ENCODE measurements at places on chromosomes 1 and 21.

DNA sequence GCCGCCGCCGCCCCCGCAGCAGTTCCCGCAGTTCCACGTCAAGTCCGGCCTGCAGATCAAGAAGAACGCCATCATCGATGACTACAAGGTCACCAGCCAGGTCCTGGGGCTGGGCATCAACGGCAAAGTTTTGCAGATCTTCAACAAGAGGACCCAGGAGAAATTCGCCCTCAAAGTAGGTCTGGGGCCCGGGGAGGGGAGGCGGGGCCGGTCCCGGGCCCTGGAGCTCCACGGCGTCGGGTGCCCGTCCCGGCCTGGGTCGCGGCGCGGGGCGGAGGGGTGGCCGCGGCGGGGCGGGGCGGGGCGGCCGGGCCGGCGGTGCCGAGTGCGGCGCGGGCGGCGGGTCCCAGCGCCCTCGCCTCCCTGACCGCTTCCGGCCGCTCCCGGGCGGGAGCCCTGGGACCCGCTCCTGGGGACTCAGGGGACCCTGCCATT, 646 bp downstream of the MAPKAPK2 start:
- peak; percentile 39 for DNase-seq

DNA sequence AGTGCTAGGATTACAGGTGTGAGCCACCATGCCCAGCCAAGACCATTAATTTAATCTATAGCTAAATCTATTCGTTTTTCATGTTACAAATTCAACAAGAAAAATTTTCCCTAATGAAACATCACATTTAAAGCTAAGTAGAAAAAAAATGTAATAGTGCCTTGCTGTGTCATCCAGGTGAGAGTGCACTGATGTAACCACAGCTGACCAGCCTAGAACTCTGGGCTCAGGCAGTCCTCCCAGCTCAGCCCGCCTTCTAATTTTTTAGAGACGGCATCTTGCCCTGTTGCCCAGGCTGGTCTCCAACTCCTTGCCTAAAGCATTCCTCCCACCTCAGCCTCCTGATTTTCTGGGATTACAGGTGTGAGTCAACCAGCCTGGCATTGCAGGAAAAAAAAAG, 109.0 kb downstream of the PPIAL4G start:
- no peak for DNase-seq

- no peak for DNase-seq
Measured at GRCh38 chr1:15110128-15110866, 43.2 kb upstream of the TMEM51 start.

GRCh38 chr1:171344473-171344820, 30.5 kb downstream of the FMO4 start:
- DNase-seq = no peak

- no peak for DNase-seq
Measured at GRCh38 chr21:32372755-32373154, 20.1 kb downstream of the URB1 start.

DNA sequence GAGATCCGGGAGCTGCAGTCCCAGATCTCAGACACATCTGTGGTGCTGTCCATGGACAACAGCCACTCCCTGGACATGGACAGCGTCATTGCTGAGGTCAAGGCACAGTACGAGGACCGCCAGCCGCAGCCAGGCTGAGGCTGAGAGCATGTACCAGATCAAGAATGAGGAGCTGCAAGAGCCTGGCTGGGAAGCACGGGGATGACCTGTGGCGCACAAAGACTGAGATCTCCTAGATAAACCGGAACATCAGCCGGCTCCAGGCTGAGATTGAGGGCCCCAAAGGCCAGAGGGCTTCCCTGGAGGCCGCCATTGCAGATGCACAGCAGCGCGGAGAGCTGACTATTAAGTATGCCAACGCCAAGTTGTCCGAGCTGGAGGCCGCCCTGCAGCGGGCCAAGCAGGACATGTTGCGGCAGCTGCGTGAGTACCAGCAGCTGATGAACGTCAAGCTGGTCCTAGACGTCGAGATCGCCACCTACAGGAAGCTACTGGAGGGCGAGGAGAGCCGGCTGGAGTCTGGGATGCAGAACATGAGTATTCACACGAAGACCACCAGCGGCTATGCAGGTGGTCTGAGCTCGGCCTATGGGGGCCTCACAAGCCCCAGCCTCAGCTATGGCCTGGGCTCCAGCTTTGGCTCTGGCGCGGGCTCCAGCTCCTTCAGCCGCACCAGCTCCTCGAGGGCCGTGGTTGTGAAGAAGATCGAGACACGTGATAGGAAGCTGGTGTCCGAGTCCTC, 25.5 kb downstream of the ETV3L start:
- peak; percentile 80 for DNase-seq

GRCh38 chr1:153962088-153963029, 978 bp downstream of the SLC39A1 start:
- DNase-seq = no peak

- DNase-seq = no peak
Measured at GRCh38 chr1:115296981-115297380, 41.1 kb downstream of the NGF start.

- no peak for DNase-seq
Measured at GRCh38 chr1:15033264-15033663, 120.3 kb upstream of the TMEM51 start.

DNA sequence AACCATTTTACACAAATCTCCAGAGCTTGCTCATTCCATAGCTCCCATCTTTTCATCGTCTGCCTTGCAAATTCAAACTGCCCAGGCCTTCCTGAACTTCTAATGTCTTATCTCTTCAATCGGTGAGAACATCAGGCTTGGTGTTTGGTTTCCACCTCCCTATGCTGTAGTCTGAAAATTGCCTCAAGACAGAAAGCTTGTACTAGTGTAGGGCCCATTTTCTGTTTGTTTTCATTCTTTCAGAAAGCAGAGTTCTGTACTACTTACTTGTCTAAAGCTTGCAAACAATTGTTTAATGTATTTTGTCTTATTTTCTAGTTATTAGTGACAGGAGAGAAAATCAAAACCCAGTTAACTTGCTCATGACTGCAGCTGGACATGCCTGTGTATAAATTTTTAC, 16.8 kb downstream of the HOOK1 start:
- DNase-seq = no peak

DNA sequence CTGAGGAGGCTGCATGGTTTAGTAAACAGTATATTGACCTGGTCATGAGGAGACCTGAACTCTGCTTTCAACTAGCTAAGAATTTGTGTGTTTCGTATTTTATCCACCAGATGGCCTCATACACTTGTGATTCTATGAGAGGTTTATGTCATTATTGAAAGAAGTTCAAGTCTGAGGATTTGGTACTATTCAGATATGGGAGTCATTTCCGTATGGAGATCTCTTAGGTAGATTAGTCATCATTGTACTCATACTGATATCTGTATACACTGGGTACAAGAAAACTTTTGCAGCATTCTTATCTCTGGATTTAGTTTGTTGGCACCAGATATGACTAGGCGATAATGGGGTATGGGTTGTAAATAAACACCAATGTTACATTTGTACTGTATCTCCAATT, 26.6 kb downstream of the ATF6 start:
- DNase-seq = peak; percentile 81

DNA sequence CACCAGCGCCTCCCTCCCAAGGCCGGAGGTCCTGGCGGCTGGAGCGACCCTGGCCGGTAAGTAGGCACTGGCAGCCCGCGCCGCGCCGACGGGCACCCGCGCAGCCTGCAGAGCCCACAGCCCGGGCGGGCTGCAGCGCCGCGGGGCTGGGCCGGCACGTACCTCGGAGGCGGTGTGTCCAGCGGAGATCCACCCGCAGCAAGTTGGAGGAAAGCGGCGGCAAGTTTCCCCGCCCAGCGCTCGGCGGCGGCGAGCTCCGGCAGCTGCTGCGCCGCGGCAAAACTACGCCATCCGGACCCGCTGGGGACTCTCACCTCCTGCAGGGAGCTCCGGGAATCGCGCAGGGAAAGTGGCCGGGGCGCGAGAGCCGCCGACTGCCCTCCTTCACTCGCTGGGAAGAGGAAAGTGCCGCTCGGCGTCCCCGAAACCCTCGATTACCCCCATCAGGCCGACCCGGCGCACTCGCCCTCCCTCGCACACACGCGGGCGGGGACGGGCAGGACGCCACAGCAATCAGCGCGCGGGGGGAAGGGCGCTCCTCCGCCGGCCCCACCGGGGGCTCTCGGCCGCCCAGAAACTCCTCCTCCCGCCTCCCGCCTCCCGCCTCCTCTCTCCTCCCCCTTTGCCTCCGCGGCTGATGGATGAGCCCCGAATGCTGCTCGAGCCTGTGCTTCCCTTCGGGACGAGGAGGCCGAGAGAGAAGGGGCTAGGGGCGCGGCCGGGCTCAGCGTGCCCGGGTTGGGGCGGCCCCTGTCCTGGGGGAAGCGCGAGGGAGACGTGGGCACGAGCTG, at the start of gene TGFBR3:
TSS of gene TGFBR3 (minus strand) at position 436 of the 791 bp plus-strand sequence. CDS start 24,620 bp downstream, outside the sequence.
- peak; percentile 83 for DNase-seq

DNA sequence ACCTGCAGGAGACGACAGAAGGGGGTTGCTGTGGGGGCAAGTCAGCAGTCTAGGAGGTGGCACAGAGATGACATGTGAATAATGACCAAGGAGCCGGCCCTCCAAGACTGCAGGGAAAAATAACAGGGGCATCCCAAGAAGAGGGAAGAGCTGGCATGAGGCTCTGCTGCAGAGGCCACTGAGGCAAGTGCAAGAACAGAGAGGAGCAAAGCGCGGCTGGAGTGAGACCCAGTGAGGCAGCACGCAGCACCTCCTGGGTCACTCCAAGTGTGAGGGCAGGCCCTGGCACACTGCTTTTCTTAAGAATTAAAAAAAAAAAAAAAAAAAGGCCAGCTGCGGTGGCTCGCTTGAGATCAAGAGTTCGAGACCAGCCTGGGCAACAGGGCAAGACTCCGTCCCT, 80.1 kb downstream of the SLC66A1 start:
- no peak for DNase-seq

GRCh38 chr1:58695206-58695605, 4.7 kb downstream of the MYSM1 start:
- no peak for DNase-seq

- no peak for DNase-seq
Measured at GRCh38 chr21:14414932-14415508, 32.1 kb upstream of the HSPA13 start.

- no peak for DNase-seq
Measured at GRCh38 chr1:227948493-227949260, 945 bp upstream of the WNT9A start.

Data from NCI-H1417 (cell line).